ENCODE measurements at places on chromosomes 12 and 14.

- DNase-seq, result no peak
Observed at GRCh38 chr14:69663300-69663643, 51.9 kb downstream of the SUSD6 start.

DNA sequence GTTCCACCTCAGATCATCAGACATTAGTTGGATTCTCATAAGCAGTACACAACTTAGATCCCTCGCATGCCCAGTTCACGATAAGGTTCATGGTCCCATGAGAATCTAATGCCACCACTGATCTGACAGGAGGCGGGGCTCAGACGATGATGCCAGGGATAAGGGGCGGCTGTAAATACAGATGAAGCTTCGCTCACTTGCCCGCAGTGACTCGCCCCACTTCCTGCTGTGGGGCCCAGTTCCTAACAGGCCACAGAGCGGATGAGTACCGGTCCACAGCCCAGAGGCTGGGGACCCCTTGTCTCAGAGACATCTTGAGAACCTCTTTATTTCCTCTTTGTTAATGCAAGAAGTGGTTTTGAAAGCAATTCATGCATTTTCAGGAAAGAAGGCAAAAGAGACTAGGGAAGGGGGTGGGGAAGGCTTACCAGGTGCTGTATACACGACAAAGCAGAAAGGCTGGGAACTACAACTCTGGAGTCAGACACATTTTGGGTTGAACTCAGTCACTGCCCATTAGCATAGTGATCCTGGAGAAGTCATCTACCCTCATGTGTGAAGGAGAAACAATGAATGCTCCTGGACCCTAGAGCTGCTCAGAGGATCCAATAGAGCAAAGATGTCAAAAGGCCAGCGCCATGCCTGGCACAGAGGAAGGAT lies 68.7 kb downstream of the EID3 start:
- DNase-seq, result no peak

GRCh38 chr12:66538970-66539369 lies 139.9 kb downstream of the GRIP1 start:
- no peak for DNase-seq

DNA sequence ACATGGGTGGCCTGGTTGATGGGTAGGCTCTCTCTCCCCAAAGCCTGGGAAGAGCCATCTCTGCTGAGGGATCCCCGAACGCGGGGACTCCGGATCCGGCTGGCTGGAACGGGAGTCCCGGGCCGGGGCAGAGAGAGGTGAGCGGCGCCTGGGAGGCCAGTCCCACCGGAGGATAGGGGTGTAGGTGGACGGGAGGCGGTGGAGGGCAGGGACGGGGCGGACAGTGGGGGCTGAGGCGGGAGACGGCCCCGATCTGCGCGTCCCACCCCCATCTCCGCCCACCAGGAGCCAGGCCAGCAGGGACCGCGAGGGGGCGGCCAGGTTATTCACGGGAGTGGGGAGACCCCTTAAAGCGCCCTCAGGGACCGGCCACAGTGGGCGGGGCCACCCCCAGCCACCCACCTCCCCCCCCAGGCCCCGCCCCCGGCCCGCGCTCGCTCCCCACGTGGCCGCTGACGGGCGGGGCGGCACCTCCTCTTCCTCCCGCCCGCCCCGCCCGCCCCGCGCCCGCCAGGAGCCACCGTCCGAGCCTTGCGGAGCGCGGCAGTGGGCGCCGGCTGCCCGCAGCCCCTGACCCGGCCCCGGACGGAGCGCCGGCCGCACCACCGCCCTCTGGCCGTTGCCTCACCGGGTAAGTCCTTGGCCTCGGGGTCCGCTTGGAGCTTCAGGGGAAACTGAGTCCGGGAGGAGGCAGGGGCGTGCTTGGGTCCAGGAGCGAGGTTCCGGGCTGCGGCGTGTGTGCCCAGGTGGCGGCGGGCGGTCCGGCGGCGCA lies at the start of gene INF2:
TSS of gene INF2 (plus strand) at position 510 of the 772 bp plus-strand sequence. CDS start 11,748 bp downstream, outside the sequence.
- DNase-seq, result peak; percentile 52

GRCh38 chr14:30882431-30882830 lies 8.1 kb downstream of the COCH start:
- DNase-seq, result no peak

GRCh38 chr12:121135320-121135719 lies 2.6 kb downstream of the P2RX7 start:
- no peak for DNase-seq

DNA sequence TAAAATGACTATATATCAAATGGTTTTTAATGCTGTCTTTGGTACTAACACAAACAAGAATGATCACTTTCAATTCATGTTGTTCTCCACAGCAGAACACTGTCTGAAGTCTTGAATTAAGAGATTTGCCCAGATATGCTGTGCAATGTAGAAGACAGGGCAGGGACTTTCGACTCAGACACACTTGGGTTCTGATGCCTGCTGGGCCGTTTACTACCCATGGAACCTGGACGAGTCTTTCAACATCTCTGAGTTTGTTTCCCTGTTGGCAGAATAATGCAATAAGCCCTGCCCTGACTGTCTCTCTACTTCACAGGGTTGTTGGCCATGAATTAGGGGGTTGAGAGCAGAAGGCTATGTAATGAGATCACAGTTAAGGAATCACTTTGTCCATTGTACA lies 162.6 kb upstream of the TMPO start:
- no peak for DNase-seq

DNA sequence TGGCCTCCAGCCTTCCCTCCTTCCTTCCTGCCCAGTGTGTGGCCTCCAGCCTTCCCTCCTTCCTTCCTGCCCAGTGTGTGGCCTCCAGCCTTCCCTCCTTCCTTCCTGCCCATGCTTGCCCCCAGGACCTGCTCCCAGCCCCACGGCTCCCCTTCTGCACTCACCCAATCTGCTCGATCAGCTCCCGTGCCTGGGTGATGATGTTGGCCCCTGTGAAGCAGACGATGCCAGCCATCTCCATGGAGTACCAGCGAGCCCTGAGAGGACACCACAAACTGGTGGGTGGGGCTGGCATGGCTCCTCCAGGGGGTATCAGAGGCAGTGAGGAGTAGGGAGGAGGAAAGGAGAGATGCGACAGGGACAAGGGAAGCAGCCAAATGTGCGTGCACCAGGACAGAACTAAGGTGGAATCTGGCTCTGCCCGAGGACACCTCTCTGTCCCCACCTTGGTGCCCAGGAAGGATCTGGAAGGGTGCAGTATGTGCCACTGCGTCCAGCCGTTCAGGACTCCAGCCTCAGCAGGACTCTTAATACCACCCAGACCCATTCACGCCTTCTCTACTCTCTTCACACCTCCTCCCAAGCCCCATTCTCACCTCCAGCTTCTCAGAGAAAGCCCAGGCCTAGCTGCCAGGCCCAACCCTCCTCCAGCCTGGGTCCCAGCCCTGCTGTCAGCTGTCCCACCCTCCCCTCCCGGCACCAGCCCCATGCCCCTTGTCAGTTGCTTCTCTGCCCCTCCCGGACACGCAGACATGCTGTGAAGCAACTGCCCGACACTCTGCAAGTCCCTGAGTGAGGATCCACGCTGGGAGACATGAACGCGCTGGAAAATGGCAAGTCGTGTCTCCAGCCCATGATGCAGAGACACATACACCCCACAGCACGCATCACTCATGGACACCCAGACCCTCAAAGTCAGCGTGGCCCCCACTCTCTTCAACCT lies 22.7 kb downstream of the POLE start:
- no peak for DNase-seq

GRCh38 chr14:70685474-70686197 lies 43.9 kb downstream of the TTC9 start:
- no peak for DNase-seq

DNA sequence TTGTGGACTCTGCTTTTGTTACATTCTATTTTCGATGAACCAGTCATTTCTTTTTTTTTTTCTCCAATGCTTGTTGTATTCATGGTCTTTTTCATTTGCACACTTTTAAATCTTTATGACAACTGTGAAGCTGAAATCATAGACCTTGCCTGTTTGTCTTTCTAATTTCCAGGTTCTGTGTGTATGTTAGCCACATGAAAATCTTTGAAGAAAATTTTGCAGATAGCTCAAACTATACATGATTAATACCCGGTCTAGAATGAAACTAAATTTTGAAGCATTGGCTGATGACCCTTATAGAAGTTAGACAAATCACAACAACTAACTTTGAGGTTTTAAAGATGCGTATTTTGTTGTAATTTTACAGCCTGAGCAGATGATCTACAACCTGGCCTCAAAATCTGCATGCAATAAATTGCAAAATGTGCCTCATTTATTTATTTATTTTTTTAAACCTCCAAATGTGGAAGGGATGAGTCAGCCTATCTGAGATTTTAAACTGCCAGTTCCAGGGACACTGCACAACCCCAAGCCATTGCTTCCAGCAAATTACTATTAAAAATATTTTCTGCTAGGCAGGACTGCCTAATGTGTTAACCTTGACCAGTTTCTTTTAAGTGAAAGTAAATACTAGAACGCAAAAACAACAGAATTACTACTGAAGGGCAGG lies 96.3 kb upstream of the NAV3 start:
- DNase-seq, result no peak

GRCh38 chr14:91392623-91393303 lies 24.9 kb downstream of the CCDC88C start:
- no peak for DNase-seq

All from effector memory CD4-positive, alpha-beta T cell (primary cell).